Stimulated activated CD8-positive, alpha-beta memory T cell treated with anti-CD3 and anti-CD28 coated beads, Interleukin-4, amount 100 ng/mL, for 1 hour (primary cell): ENCODE measurements at places on chromosomes 5 and 9.

DNA sequence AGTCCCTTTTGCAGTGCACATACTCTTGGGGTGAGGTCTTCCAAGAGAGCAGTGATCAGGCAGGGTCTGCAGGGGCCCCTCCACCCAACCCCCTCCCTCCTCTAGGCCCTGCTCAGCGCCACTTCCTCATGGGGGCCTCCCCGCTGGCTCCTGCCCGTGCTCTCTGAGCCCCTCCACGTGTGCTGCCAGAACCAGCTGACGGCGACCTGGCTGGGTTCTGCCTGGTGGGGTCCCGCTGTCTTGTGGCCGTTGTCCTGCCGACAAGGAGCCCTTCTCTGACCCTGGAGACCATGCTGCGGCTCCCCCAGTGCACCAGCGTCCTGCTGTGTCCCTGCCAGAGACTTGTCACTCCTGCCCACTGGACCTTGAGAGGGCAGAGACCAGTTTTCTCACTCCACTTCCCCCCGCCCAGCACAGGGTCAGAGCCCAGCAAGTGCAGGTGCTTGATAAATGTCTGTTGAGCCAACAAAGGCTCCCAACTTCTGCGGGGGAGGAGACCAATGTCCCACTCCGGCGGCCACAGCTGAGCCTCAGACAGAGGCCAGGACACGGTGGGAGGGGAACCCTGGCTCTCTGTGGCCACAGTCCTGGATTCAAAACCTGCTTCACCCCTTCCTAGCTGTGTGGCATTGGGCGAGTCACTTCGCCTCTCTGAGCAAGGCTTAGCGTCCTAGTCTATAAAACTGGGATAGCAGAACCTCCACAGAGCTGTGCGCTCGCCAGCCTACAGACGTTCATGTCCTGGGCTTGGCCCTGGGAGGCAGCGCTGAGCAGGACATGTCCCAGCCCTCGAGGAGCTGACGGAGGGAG, 24.8 kb downstream of the SARDH start:
- DNase-seq: no peak

GRCh38 chr5:125336401-125336800, 590.0 kb upstream of the ZNF608 start:
- DNase-seq: no peak

DNA sequence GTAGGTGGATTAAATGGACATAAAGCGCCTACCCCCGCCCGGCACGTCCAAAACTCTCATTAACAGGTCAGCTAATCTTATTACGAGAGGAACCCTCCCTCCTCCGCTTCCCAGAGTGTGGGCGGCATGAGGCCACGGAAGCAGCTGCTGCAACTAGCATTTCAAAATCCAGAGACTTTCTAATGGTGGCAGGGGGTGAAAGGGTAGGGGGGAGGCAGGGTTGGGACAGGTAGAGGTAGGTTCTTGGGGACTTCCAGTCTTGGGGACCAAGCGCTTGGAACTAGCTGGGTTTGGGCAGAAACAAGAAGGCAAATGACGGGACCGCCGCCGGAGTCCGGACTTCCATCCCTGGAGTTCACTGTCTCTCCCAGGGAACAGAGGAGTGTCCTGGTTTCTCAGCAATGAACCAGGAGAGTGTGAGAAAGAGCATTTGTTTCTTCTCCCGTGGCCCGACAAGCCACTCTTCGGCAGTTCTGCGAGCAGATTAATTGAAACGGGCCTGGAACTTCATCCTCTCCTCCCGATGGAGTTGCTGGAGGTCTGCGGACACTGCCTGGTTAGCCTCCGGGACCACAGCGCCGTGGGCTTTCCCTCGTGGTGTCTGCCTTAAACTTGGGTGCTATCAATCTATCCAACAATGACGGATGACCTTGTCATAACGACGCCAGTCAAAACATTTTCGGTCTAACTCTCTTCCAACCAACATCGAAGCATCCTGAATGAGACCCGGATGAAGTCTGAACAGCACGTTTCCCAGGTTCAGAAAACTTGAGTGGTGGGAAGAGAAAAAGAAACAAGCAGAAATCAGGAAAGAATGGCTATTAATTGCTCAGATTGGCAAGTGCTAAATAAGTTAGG, 1.6 kb upstream of the PRDM6 start:
- no peak for DNase-seq

DNA sequence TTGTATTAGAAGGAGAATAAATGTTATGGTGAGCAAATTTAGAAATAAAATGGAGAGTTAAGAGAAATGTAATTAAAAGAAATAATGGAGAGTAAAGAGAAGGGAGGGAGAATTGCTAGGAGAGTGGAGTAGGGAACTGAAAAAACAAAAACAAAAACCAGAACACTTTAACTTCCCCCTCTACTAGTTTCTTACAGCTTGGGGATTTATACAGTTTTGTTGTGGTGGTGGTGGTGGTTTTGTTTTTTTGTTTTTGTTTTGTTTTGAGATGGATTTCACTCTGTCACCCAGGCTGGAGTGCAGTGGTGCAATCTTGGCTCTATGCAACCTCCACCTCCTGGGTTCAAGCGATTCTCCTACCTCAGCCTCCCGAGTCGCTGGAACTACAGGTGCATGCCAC, 322.4 kb downstream of the TMEM167A start:
- DNase-seq: no peak

GRCh38 chr5:107937651-107938355, 267.1 kb upstream of the EFNA5 start:
- DNase-seq: no peak

GRCh38 chr9:1759009-1759408, 256.1 kb upstream of the SMARCA2 start:
- no peak for DNase-seq

DNA sequence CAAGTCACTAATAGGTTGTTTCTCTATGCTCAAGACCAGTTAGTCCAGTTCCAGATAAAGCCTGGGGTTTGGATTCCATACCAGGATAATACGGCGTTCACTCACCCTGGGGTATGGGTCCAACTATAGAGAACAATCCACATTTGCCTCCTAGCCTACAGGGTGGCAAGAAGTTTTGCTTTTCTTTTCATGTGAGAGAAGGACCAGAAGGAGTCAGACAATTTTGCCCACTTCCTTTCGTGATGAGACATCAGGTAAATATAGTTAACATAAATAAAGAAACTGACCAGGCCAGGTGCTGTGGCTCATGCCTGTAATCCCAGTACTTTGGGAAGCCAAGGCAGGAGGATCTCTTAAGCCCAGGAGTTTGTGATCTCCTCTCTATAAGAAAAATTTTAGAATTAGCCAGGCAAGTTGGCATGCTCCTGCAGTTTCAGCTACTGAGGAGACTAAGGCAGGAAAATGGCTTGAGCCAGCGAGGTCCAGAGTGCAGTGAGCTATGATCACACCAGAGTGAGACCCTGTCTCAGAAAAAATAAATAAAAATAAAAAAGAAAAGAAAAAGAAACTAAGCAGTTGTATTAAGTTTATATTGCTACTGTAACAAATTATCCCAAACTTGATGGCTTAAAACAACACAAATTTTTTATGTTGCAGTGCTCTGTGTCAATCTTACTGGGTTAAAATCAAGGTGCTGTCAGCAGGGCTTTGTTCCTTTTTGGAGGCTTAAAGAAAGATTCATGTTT, 7.5 kb upstream of the REEP5 start:
- DNase-seq: no peak

GRCh38 chr9:116287721-116288120, 134.1 kb downstream of the PAPPA start:
- no peak for DNase-seq

GRCh38 chr5:32190095-32190494, 16.0 kb upstream of the GOLPH3 start:
- no peak for DNase-seq

DNA sequence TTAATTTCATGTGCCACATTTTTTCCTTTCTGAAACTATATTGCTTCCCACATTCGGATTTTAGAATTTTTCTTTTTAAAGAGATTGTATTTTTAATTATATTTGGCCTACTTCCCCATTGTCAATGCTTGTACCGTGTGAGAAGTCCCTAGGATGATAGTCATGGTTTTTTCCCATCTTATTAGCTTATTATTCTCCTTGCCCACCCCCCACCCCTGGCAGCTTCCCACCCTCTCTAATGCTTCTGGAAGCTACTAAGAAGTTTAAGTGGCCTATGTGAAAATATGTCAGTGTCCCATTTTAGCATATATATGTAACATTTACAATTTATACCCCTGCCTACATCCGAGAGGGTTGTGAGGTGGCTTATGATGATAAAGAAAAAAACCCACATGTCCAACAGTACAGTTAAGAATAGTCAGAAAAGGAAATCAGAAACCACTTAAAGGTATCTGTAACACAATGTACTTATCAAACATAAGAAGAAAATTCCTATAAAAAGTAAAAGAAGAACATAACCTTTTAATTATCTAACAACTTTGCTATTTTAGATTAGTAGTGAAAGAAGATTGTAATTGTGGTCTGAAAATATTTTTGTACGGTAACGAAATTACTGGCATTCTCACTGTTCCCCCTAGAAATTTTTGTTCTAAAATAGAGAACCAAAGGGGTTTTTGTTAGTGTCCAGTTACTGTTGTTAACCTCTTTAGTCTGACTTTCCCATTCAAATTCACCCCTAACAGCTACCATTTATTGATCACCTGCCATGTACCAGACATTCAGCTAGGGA, 62.1 kb downstream of the SLC44A1 start:
- DNase-seq: no peak

GRCh38 chr5:32612134-32612888, 27.0 kb downstream of the SUB1 start:
- no peak for DNase-seq

DNA sequence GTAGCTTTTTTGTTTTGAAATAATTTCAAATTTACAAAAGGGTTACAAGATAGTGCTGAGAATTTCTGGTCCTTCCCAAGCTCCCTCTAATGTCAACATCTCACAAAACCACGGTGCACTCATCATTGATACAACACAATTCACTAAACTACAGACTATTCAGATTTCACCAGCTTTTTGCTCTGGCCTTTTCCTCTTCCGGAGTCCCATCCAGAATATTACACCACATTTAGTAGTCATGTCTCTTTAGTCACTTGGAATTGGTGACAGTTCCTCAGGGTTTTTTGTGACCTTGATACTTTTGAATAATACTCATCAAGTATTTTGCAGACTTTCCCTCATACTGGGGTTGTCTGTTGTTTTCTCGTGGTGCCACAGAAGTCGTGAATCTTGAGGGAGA, 484.0 kb downstream of the GADD45G start:
- no peak for DNase-seq

DNA sequence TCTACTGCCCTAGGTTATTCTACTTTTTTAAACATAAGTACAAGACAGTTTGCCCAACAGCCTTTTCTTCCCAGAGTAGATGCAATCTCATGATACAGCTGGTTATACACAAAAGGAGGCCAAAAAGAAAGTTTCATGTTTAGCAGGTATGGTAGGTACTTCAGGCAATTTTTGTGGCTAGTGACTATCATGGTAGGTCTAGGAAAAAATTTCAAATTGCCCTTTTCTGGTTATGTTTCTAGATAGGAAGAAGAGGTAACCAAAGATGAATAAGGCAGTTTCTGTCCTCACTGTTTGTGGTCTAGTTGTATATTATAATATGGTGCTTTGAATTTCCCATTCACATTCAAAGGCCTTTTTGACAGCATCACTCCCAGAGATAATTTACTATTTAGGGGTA, 19.7 kb downstream of the MEGF9 start:
- no peak for DNase-seq

GRCh38 chr5:16666883-16667398, 50.1 kb upstream of the RETREG1 start:
- no peak for DNase-seq

DNA sequence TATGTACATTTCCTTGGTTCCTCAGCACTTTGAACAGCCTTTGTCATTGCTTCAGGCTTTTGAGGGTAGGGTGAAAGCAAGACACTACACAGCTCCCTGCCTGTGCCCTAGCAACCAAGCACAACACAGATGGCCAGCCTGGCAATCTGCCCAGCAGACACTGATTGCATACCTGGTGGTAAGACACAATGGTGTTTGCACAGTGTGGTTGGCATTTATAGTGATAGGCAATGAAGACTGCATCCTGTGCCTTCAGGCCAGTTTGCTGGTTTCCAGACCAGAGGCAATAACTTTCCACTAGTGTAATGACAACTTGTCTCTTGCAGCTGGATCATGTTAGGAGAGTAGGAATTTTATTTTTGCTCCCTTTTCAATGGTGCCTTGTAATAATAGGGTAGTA, 144.5 kb upstream of the TNC start:
- no peak for DNase-seq
